ENCODE measurements at places on chromosomes 2 and 18. TPM values are rescaled to one million over a fixed set of nuclear protein-coding genes. Genes with fewer than 3 reads are reported as not detected.

GRCh38 chr2:16713011-16713423 is 47.4 kb upstream of the CYRIA start:
- no peak for DNase-seq

DNA sequence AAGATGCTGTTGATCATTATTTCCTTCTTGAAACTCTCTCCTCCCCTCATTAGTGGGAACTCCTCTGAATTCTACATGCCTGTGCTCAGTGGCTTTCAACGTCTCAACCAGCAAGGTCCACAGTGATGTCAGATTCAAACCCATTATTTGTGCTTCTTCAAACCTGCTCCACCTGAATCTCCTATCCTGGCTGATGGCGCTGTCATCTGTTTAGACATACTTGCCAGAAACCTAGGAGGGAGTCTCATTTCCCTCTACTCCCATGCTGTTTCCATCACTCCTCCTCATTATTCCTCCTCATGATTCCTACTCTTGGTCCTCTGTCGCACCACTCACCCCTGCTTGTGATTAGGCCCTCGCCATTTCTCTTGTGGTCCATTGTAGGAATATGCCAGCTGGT is 2.9 kb upstream of the LPIN2 start:
- peak; percentile 12 for DNase-seq

FAM237A gene
- polyA plus RNA-seq: not detected

LRATD1 gene
- not detected for polyA plus RNA-seq

DNA sequence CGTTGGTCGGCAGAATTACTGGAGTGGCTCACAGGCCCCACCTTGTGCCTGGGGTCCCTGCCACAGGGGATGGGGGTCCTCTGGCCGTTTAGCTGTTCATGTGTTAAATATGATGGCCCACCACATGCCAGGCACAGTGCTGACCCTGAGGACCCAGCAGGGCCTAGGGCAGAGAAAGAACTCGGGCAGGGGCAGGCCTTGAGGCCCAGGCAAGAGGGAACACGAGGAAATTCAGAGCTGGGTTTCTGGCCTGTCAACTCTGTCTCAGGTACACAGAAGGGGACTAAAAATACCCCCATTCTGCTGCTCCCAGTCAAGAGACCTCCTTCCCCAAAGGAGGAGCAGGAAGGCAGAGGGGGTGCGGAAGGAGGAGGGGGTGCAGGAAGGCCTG is 66.2 kb downstream of the DNMT3A start:
- DNase-seq: no peak

DNA sequence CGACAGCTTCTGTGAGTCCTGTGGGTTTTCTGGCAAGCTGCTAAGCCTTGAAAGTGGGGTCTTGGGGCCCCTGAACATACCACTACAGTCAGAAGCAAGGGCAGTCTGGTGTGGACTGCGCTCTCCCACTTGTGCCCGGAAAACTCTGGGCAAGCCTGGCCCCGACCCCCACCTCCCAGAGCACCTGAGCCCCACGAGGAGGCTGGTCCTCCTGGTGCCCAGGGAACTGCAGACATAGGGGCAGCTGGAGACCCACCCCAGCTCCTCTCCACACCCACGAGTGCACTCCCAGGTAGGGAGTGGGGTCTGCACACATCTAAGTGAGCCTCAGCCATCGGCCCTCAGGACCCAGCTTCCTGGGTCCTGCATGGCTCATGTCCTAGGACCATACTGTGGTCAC is 16.2 kb upstream of the GPC1 start:
- DNase-seq: no peak

KIF1A gene
- 0.02 TPM for polyA plus RNA-seq

Measured in endothelial cell of umbilical vein (primary cell).